ENCODE measurements at places on chromosomes 11 and 22.

DNA sequence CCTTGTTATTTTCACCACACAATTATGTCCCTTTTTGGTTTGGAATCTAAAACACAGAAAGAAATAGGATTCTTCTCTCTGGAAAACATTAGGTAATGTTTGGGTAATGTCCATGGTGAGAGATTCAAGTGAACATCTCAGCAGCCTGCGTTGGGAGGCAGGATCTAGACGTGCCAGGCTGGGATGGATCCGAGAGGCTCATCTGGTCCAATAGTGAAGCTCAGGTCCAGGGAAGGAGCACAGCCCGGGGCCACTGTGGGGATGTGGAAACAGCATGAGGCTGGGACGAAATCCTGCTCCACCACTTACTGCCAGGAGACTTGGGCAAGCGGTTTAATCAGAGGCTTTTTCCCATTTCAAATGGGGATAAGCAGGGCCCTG lies 109.9 kb downstream of the CSNK2A3 start:
- no peak for DNase-seq

DNA sequence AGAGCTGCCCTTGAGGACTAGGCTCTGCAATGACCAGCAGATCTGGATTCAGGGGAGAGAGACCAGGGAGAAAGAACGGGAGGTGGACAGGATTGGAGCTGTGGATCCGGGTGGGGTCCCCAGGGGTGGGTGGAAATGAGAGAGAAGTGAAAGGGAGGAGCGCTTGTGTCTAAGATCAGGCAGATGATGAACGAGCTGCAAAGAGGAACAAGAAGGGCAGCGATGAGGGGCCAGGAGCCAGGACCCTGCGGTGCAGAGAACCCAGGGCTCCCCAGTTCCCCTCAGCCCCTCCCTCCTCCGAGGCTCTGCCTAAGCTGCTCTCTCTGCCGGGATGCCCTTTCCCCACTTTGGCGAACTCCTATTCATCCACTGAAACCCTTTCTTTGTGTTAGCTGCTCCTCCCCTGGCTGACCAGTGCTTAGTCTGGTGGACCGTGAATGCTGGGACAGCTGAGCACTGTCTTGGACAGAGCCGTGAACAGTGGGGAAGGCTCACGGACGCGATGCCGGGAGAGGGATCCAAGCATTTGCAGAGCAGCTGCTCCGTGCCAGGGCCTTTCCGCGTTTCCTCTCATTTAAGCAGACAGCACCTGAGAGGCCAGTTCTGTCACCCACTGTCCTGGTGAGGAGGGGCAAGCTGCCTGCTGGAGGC lies 35.9 kb downstream of the SHISAL1 start:
- no peak for DNase-seq

DNA sequence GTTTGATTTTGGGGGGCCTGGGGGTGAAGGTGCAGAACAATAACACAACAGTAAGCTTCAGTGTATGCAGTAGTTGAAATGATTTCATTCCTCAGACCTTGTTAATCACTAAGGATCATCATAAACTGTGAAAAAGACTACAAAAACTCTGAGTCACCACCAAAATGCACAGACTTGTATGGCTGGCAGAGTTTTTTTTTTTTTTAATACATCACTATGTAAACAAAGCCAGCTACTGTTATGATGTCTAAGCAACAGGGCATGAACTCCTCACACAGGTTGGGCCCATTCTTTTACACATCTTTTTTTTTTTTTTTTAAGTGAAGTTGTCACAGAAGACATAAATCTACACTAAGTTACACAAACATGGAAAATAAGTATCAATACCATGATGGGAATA lies 311.9 kb downstream of the GUCY1A2 start:
- no peak for DNase-seq

GRCh38 chr11:111352935-111353710 lies 26.0 kb downstream of the POU2AF1 start:
- no peak for DNase-seq

GRCh38 chr22:41534219-41534618 lies 10.1 kb downstream of the POLR3H start:
- DNase-seq = no peak

GRCh38 chr22:31321421-31321820 lies 24.7 kb downstream of the PATZ1 start:
- DNase-seq = no peak

- DNase-seq = no peak
Measured at GRCh38 chr11:113723787-113724186, 17.7 kb upstream of the TMPRSS5 start.

- peak; percentile 69 for DNase-seq
Measured at GRCh38 chr11:102573851-102574250, 43.3 kb upstream of the MMP7 start.

DNA sequence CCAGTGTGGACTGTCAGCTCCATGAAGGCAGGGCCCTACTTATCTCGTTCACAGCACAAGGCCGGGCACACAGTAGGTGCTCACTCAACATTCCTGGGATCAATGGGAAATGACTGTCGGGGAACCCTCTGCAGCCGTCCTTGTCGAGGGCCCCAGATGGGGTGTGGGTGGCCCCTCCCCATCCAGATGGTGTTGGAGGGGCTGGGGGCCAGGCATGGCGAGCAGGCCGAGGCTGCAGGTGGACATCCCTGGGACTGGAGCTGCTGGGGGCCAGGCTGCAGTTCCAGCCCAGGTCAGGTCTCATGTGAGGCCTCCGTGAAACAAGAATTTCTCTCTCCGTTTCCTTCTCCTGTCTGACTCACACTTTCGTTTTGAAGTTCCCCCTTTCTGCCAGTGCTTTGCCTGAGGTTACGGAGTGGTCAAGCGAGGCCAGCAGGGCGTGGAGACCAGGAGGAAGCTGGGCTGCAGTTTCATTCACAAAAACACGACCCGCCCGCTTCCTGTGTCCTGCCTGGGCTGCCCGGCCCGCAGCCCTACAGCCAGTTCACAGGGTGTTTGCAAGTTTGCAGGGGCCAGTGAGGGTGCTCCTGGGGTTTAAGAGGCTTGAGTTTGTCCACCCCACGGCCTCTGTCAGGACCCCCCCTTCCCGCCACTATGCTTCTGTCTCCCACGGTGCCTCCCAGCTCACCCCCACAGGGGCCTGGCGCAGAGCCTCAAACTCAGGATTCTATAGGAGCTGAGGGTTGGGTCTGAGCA lies 4.5 kb downstream of the MYEOV start:
- DNase-seq = no peak

GRCh38 chr22:39130892-39131855 lies 21.3 kb downstream of the CBX7 start:
- DNase-seq = peak; percentile 58

- no peak for DNase-seq
Measured at GRCh38 chr11:120293038-120293800, 31.9 kb upstream of the TLCD5 start.

GRCh38 chr22:40407831-40408717 lies 37.7 kb downstream of the SGSM3 start:
- no peak for DNase-seq

DNA sequence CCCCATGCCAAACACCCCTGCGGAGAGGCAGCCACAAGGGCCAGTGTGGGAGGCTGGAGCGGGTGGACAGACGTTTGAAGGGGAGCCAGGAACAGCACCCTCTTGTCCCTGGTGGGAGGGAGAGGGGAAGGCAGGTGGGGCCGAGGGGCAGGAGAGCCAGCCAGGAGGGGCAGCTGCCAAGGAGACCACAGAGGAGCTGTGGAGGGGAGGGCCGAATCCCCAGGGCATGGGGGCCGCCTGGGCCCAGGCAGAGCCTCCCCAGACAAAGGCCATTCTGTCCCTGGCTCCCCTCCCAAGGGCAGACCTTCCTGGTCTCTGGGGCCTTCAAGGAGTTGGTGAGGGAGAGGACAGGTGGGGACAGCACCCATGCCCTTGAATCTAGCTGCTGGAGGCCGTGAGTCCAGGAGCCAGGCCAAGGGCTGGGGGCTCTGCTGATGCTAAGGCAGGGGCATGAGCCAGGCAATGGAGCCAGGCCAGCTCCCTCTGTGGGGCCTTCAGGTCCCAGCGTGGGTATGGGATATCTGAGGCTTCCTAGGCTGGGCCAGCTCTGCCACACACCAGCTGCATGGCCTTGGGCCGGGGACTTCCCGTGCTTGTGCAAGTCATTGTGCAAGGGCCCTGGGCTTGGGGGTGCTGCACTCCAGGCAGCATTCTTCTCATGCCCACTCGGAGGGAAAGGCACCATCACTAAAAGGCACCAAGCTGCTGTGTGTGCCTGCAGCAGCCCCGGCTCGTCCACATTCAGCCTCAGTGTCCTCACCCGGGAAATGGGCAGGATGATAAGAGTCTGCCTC lies 11.4 kb downstream of the EMID1 start:
- DNase-seq = no peak

DNA sequence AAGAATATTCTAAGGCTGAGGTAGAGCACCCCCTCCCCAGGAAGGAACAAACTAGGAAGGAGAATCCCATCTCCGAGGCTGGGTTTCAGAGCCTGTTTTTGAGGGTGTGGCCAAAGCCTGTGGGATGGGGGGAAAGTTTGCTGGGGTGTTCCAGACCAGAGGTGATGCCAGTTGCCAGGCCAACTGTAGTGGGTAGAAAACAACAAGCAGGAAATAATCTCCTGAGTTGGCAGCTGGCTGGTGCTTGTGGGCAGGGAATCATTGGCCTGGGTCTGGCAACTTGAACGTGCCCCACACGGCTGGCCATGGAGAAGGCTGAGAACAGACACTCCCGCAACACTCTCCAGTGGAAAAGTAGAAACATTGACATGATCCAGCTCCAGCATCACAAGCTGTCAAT lies 385.6 kb downstream of the ETS1 start:
- no peak for DNase-seq

GRCh38 chr22:48881326-48881980 lies 946.2 kb downstream of the BRD1 start:
- DNase-seq = no peak

- DNase-seq = no peak
Measured at GRCh38 chr11:96781082-96781481, 391.3 kb downstream of the JRKL start.

DNA sequence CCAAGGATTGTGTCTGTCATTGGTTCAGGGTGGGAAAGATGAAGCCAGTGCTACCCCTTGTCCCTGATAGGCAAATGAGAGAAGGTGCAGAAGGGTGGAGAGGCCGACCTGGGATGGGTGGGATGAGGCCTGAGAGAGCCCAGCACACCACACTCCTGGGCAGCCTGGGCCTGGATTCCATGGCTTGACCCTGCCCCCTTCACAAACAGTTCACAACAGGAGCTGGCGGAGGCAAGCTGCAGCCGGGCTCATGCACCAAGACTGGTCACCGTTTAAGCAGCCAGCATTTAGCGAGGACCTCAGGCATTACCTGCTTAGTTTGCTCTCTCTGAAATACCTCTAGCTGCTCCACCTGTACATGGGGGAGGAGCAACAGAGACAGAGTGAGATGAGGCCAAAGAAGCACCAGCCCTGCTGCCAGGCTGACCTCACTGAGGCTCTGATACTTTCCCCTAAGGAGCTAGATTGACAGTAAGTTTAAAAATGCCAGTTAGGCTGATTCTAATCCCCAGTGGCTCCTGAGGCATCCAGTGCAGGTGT lies 13.5 kb downstream of the IL18BP start:
- no peak for DNase-seq

DNA sequence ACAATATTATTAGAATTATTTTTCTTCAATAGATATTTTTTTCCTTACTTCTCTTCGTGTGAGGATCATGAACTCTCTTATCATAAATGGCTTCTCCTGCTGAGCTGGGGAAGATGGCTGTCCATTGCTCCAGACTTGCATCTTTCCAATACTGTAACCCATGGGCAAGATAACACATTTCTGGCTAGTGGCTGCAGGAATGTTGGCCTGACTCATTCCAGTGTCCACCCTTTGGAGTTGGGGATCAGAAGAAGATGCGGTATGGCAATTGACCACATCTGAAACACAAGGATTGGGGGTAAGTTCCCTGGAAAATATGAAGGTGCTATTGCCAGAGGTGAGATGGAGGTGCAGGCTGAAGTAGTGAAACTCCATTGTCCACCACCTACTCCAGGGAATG lies 92.8 kb downstream of the FAR1 start:
- no peak for DNase-seq

DNA sequence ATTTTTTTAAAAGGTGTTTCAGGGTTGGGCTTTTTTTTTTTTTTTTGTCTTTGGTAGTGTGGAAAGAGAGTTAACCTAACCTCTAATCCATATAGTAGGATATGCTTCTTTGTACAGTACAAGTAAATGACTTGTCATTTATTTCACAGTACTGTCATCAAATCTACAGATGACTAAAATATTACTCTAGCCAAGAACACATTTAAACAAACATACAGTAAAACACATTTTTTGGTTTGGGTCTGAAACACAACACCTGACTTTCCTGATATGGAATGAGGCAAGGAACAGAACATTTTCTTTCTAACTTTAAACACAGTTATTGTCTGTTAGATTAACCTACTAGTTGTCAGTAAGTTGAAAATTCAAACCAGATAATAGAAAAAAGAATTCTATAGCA lies 68.1 kb downstream of the IMMP1L start:
- DNase-seq = no peak

GRCh38 chr11:86919557-86920210 lies 35.5 kb downstream of the FZD4 start:
- peak; percentile 44 for DNase-seq

- DNase-seq = no peak
Measured at GRCh38 chr11:76602431-76602861, 68.1 kb downstream of the LRRC32 start.
